Lung (tissue), 17 donors: ENCODE measurements at places on chromosomes 4 and X. TPM values are rescaled to one million over a fixed set of nuclear protein-coding genes. Genes with fewer than 3 reads are reported as not detected.

DNA sequence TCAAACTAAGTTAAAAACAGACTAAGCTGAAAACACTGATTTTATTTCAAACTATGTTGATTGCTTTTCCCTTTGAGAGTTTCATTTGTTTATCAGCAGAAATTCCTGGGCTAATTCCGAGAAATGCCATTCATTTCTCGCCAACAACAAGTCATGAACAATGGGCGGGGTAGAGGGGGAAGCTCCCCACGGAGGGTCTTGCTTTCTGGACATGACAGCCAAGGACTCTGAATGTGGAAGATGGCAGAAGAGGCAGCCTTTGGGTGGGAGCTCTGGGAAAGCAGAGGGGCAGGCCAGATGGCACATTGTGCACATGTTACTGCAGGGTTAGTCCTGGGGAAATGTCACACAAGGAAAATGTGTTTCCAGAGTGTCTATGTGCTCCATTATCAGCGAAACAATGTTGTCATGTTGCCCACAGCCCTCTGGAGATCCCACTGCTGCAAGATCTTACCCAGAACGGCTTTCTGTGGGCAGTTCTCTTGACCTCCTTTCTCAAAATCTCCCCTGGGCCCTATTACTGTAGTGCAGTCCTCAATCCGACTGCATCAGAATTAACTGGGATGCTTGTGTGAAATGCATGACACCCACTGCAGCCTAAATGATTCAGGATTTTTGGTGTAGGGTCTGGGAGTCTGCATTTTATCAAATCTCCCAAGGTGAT is 45.0 kb downstream of the CHRDL1 start:
- no peak overlapping the region for H3K27ac ChIP-seq
- no peak overlapping the region for H3K4me3 ChIP-seq
- peak; percentile 46 for DNase-seq
- no peaks in the 10 kb centered on the region for H3K36me3 ChIP-seq
- H3K4me1 ChIP-seq = peaks cover 9% of the 10 kb centered on the region

GRCh38 chr4:41468122-41468521 is 69.8 kb upstream of the LIMCH1 start:
- no peaks in the 10 kb centered on the region for H3K27me3 ChIP-seq
- DNase-seq = no peak
- no peak overlapping the region for H3K27ac ChIP-seq
- no peaks in the 10 kb centered on the region for H3K36me3 ChIP-seq
- peaks cover 11% of the 10 kb centered on the region for H3K4me1 ChIP-seq

DNA sequence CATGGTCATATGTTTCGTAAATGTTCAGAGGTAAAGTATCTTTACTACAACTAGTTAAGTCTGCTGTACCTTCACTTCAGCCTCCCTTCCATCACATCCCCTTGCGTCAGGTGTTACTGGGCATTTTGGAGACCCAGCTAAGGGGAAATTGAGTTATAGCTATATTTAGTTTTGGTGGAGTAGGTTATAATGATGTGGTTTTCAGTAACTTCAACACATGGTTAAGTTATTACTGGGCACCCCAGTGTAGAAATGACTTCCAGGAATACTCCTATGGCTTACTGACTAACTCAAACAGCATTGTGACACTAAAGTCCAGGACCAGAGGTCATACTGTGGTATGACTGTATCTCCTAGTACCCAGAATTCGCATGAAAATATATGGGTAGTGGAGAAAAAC is 23.4 kb upstream of the ACSL1 start:
- H3K27me3 ChIP-seq = no peaks in the 10 kb centered on the region
- DNase-seq = no peak
- H3K4me1 ChIP-seq = no peaks in the 10 kb centered on the region
- no peaks in the 10 kb centered on the region for H3K36me3 ChIP-seq
- H3K4me3 ChIP-seq = no peak overlapping the region

GRCh38 chrX:151570561-151570960 is 7.1 kb downstream of the PASD1 start:
- H3K4me1 ChIP-seq = no peaks in the 10 kb centered on the region
- H3K36me3 ChIP-seq = no peaks in the 10 kb centered on the region
- DNase-seq = no peak
- peaks cover 4% of the 10 kb centered on the region for H3K27me3 ChIP-seq
- no peak overlapping the region for H3K27ac ChIP-seq

DNA sequence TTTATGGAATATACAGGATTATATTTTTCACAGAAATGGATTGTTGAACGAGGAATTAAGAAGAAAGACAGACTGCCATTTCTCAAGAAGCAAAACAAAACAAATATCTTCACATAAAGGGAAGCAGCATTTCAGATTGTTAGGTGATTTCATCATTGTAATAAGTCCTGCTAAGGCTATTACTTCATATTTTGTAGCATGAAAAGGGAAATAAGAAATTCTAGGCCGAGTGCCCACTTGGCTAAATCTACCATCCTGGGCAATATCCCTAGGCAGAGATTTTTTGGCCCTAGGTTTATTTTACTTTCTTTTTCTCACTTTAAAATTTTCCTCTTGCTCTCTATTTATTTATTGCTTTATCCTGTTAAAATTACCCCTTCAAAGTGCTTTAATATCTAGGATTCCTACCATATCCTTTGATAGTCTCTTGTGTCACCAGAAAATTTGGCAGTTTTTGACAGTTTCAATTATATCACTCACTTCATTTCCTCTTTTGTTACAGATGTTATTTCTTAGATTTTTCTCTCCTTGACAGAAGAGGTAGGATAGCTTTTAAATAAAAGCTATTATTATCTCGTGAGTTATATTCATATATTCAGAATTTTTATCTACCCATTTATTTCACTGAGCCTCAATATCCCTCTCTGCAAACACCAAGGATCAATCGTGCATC is 142.3 kb downstream of the PDGFC start:
- DNase-seq = peak; percentile 40
- no peaks in the 10 kb centered on the region for H3K36me3 ChIP-seq
- no peak overlapping the region for H3K27ac ChIP-seq
- no peak overlapping the region for H3K4me3 ChIP-seq
- no peaks in the 10 kb centered on the region for H3K27me3 ChIP-seq

GRCh38 chrX:55074851-55075467 is at the start of gene PAGE2B:
Gene PAGE2B, plus strand, starts transcription at chrX:55075030. Its CDS starts 1,012 bp downstream, at chrX:55076042.
- no peak within 1 kb of the TSS for H3K27ac ChIP-seq
- no peak within 1 kb of the TSS for H3K4me3 ChIP-seq
- DNase-seq = no peak
- H3K27me3 ChIP-seq = no peaks in the 10 kb centered on the region

DNA sequence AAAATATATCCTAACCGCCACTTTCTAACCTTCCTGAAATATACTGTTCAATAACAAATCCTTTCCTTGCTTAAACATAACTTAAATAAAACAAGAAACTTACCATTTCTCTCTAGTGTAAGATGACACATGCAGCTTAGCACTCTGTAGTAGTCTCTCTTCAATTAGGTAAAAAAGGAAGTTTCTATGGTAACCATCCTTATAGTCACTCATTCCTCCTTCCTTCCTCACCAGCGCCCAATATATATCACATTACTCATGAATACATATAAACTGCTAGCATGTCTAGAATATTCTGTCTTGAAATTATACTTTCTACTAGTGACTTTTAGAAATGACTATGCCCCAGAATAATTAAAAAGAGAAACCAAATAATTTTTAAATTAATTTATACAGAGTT is 112.2 kb downstream of the SNCA start:
- H3K4me3 ChIP-seq = no peak overlapping the region
- H3K27ac ChIP-seq = no peak overlapping the region
- no peaks in the 10 kb centered on the region for H3K36me3 ChIP-seq
- no peaks in the 10 kb centered on the region for H3K4me1 ChIP-seq

DNA sequence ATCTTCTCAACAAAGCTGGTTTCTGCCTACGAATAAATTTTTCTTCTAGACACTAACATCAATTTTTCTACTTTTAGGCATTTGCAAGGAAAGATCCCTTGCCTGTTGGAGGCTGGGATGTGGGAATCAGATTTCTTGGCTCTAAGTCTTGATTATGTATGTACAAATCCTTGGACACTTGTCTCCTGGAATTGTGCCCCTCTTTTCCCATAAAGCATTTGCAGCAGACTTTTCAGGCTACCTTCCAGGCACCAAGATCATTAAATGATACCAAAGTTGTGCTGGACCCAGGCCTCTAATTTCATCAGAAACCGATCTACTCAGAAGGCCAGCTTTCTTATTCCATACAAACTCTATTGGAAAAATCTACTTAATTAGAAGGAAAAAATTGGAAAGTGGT is 339.5 kb upstream of the DIPK2B start:
- H3K27ac ChIP-seq = no peak overlapping the region
- H3K36me3 ChIP-seq = no peaks in the 10 kb centered on the region
- H3K27me3 ChIP-seq = no peaks in the 10 kb centered on the region
- H3K4me1 ChIP-seq = peaks cover 2% of the 10 kb centered on the region
- H3K4me3 ChIP-seq = no peak overlapping the region
- no peak for DNase-seq

- no peaks in the 10 kb centered on the region for H3K36me3 ChIP-seq
- no peak for DNase-seq
- H3K4me3 ChIP-seq = no peak overlapping the region
- H3K27me3 ChIP-seq = no peaks in the 10 kb centered on the region
- no peaks in the 10 kb centered on the region for H3K4me1 ChIP-seq
Observed at GRCh38 chrX:57453901-57454300, 137.9 kb upstream of the ZXDB start.

- no peaks in the 10 kb centered on the region for H3K36me3 ChIP-seq
- H3K27me3 ChIP-seq = no peaks in the 10 kb centered on the region
- DNase-seq = no peak
- no peak overlapping the region for H3K4me3 ChIP-seq
Observed at GRCh38 chr4:58274553-58274952, 1164.4 kb upstream of the IGFBP7 start.

GRCh38 chrX:66680451-66680850 is 41.6 kb upstream of the EDA2R start:
- H3K36me3 ChIP-seq = no peaks in the 10 kb centered on the region
- H3K27me3 ChIP-seq = no peaks in the 10 kb centered on the region
- H3K27ac ChIP-seq = no peak overlapping the region

DNA sequence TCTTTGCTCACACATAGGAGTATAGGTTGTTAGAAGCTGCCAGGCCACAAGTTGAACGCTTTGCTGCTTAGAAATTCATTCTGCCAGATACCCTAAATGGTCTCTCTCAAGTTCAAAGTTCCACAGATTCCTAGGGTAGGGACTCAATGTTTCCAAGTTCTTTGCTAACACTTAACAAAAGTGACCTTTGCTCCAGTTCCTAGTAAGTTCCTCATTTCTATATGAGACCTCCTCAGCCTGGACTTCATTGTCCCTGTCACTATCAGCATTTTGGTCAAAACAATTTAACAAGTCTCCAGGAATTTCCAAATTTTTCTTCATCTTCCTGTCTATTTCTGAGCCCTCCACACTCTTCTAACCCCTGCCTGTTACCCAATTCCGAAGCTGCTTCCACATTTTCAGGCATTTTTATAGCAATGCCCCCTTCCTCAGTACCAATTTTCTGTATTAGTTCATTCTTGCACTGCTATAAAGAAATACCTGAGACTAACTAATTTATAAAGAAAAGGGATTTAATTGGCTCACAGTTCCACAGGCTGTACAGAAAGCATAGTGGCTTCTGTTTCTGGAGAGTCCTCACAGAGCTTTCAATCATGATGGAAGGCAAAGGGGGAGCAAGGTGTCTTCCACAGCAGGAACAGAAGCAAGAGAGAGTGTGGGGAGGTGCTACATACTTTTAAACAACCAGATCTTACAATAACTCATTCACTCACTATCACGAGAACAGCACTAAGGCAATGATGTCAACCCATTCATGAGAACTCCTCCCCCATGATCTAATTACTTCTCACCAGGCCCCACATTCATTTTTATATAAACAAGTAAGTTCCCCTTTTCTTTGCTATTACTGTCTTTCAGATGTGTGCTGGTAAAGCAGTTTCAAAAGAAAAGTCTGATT is 11.5 kb upstream of the TLR1 start:
- H3K4me3 ChIP-seq = no peak overlapping the region
- no peaks in the 10 kb centered on the region for H3K36me3 ChIP-seq
- H3K27ac ChIP-seq = no peak overlapping the region
- no peaks in the 10 kb centered on the region for H3K27me3 ChIP-seq

GRCh38 chr4:155639704-155640523 is 26.7 kb upstream of the GUCY1A1 start:
- H3K36me3 ChIP-seq = no peaks in the 10 kb centered on the region
- H3K27ac ChIP-seq = no peak overlapping the region
- no peak overlapping the region for H3K4me3 ChIP-seq
- peak; percentile 16 for DNase-seq
- H3K4me1 ChIP-seq = peaks cover 21% of the 10 kb centered on the region

The GIMD1 gene
- not detected for total RNA-seq

The SERPINA7 gene
- total RNA-seq = not detected

The KLHL15 gene
- 5.5 TPM for total RNA-seq
